ENCODE measurements at places on chromosomes 6 and 20.

- DNase-seq: no peak
These were observed 155.2 kb upstream of the ESR1 start for GRCh38 chr6:151652325-151652724.

- DNase-seq: no peak
These were observed 2.2 kb upstream of the GRM4 start for GRCh38 chr6:34147906-34148630.

- DNase-seq: no peak
These were observed 46.2 kb upstream of the GGTLC1 start for GRCh38 chr20:24034820-24035219.

DNA sequence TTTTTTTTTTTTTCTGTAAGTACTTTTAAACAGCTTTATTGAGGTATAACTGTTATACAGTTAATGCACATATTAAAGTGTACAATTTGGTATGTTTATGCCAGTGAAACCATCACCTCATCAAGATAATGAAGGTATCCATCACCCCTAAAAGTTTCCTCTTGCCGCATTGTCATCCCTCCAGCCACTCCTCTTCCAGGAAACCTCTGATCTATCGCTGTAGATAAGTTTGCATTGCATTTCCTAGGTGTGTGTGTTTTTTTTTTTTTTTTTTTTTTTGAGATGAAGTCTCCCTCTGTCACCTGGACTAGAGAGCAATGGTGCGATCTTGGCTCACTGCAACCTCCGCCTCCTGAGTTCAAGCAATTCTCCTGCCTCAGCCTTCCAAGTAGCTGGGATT is 3.1 kb downstream of the SLX4IP start:
- DNase-seq: no peak

- DNase-seq: no peak
These were observed 68.7 kb upstream of the MYL9 start for GRCh38 chr20:36472637-36473090.

GRCh38 chr6:130839379-130839778 is 12.2 kb downstream of the SMLR1 start:
- DNase-seq: no peak

GRCh38 chr6:44463728-44464450 is 76.4 kb downstream of the CDC5L start:
- DNase-seq: no peak

DNA sequence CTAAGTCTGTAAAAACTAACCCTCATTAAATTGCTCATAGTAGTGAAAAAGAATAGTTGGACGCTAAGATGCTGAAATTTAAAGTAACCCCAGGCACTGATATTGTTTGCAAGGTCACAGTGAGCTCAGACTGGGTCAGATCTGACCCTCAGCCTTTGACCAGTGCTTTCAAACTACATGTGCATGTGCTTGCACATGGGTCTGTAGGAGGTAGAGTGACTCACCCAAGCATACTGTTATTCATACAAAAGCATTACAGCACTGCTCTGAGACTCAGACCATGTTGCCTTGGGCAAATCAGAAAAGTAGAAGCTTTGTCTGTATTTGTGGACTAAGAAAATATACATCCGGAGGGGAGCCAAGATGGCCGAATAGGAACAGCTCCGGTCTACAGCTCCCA is 326.4 kb upstream of the MARCKS start:
- DNase-seq: no peak

DNA sequence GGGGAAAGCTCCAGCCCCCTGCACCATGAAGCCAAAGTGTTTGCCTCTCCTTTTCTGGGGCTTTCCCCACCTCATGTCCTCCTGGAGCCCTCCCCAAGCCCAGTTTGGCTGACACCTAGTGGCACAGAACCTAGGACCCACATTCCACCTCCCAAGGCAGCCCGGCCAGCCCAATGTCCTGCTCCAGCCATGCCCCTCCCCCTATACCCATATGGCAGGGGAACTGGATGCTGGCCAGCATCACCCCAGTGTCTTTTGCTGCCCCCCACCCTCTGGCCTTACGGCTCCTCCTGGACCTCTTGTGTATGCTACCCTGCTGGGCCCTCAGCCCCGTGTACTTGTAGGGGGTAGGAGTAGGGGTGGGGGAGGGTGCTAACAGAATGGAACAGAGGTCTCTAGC is 170.1 kb downstream of the KIF6 start:
- no peak for DNase-seq

- no peak for DNase-seq
These were observed 218.8 kb upstream of the MAP3K7 start for GRCh38 chr6:90805619-90806155.

GRCh38 chr6:125797886-125798444 is 7.2 kb downstream of the NCOA7 start:
- DNase-seq: no peak

DNA sequence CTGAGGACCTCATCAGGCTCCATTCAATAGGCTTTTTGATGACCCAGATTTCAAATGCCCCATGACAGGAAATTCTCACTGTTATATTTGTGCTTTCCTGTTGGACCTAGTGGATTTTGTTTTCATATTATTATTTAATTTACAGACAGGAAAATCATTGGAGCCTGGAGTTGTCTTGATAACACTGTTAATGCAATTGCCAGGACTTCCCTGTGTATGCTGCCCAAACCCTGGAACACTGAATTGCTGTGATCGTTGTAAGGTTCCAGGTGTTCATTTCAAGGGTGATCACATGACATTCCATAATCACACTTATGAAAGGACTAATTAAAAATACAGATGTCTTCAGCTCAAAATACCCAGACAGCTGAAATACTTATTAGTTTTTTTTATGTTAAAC is 783.2 kb downstream of the DHX35 start:
- DNase-seq: no peak

DNA sequence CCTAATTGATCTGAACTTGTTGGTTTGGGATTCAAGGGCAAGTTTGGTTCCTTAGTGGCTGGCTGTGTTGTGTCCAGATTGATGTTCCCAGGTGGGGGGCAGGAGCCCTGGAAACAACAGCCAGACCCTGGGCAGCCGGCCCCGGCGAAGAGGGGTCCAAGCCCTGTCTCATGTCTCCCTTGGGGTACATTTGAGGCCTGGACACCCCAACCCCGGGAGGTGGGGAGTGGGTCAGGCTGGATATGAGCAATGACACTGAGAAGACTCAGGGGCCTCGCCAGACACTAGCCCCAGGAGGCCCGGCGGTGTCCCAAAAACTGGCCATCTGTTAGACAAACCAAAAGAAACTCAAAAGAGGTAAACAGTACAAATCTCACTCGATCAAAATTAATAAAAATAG is 79.6 kb downstream of the YTHDF1 start:
- DNase-seq: no peak

- no peak for DNase-seq
These were observed 7.5 kb downstream of the SNAI1 start for GRCh38 chr20:49990271-49990720.

DNA sequence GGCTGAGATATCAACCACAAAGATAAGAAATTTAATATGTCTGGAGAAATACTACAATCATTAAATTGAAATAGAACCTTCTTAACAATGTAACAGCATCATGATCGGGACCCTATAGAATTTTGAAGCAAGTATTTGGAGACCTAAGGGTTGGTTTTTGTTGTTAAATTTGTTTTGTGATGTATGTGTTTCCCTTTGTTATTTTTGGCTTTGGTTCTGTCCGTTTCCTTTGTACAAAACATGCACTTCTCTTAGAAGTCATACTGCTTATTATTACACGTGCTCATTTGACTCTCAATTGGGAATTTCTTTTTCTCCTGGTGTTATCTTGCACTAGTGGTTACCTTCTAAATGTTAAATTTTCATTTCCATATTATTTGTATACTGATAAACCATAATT is 4.0 kb upstream of the PLN start:
- DNase-seq: no peak

GRCh38 chr6:1313767-1314503 is 2.0 kb downstream of the FOXQ1 start:
- no peak for DNase-seq
